ENCODE measurements at places on chromosomes 6 and 20. TPM values are rescaled to one million over a fixed set of nuclear protein-coding genes. Genes with fewer than 3 reads are reported as not detected.

- DNase-seq: no peak
These were observed 70.7 kb downstream of the RALGAPA2 start for GRCh38 chr20:20641783-20642182.

GRCh38 chr20:60233018-60233630 lies 274.9 kb downstream of the CDH26 start:
- no peak for DNase-seq

- no peak for DNase-seq
These were observed 125.3 kb downstream of the PDSS2 start for GRCh38 chr6:107334026-107334425.

CALHM4 gene
- total RNA-seq: not detected

UNC5CL gene
- 2.5 TPM for total RNA-seq

Data from lung (tissue), 17 donors.